NCI-H510A treated with DMSO at 0.1 percent for 48 hours (cell line): ENCODE measurements at places on chromosomes 13 and 19.

- DNase-seq, result peak; percentile 9
These were observed 1333.1 kb downstream of the EFNB2 start for GRCh38 chr13:105202354-105202753.

DNA sequence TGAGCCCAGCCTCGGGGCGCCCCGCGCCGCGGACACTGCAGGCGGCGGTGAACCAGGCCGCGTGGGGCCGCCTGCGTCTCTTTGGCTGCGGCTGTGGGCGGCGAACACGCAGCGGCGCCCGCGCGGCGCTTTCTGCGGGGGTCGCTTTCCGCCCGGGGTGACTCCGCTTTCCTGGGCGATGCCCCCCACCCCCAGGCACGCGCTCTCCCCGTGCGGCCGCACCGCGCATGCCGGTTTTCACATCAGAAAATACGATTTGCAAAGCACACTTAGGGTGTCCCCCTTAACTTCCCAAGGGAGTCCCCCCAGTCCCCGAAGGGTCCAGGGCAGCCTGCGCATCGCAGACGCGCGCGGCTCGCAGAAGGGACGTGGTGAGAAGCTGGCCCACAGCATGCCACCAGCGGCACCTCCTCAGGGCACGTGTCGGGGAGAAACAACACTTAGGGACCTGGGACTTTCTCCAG, 5.3 kb downstream of the F7 start:
- DNase-seq, result no peak

- no peak for DNase-seq
These were observed 242.6 kb upstream of the EDNRB start for GRCh38 chr13:78161266-78161665.

DNA sequence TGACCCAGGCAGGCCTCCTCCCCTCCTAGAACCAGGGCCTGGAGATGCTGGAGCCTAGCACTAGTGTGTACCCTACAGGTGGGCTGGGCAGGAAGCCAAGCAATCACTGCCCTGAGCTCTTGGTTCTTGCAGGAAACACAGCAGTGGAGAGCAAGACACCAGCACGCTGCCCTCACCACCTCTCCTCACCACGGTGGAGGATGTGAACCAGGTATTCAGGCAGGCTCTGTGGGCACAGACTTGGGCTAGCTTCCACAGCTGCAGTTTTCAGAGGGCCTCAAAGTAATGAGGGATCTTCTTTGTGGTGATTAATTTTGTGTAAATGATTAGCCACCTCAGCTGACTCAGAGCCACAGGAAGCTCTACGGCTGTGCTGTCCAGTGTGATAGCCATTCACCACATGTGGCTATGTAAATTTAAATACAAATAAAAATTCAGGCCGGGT, 13.6 kb upstream of the GPI start:
- no peak for DNase-seq

DNA sequence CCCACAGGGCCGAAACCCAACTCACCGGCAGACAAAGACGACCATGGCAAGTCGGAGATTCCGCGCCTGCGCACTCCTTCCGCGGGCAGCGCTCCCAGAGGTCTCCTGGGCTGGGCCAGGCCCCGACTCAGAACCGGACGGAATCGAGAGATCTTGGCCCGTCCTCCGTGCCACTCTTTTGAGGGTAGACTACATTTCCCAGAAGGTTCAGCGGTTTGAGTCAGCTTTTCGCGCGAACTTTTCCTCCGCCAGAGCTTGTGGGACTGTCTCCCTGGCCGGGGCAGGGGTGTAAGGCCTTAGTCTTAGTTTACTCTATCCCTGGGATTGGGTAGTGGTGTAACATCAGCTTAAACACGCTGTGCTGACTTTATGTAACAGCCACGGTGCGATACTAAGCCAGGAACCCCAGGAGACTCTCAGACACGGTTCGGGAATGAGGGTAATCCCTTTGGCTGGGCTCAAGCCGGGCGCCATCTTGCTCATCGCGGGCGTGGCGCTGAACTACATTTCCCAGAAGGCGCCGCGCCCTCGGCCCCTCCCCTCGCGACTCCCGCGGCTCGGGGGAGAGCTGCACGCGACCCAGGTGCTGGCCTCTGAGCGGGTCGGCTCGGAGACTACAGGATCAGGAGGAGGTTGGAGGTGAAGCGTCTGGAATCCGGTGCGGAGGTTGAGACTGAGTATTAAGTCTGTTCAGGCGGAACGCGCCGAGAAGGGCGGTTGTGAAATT, at the start of gene ZNF260:
TSS of gene ZNF260 (minus strand) at position 78 of the 727 bp plus-strand sequence. CDS start 13,033 bp downstream, outside the sequence.
- DNase-seq, result peak; percentile 97

GRCh38 chr19:35209646-35210045, 18.9 kb downstream of the FAM187B start:
- DNase-seq, result no peak

- DNase-seq, result no peak
These were observed 12.4 kb downstream of the GRIN2D start for GRCh38 chr19:48405850-48406249.

- DNase-seq, result no peak
These were observed 121.3 kb upstream of the SPACA7 start for GRCh38 chr13:112254900-112255299.

- peak; percentile 87 for DNase-seq
These were observed 2.1 kb downstream of the PNMA8C start for GRCh38 chr19:46426506-46427162.

- peak; percentile 29 for DNase-seq
These were observed 2.3 kb upstream of the STRN4 start for GRCh38 chr19:46748325-46749109.

DNA sequence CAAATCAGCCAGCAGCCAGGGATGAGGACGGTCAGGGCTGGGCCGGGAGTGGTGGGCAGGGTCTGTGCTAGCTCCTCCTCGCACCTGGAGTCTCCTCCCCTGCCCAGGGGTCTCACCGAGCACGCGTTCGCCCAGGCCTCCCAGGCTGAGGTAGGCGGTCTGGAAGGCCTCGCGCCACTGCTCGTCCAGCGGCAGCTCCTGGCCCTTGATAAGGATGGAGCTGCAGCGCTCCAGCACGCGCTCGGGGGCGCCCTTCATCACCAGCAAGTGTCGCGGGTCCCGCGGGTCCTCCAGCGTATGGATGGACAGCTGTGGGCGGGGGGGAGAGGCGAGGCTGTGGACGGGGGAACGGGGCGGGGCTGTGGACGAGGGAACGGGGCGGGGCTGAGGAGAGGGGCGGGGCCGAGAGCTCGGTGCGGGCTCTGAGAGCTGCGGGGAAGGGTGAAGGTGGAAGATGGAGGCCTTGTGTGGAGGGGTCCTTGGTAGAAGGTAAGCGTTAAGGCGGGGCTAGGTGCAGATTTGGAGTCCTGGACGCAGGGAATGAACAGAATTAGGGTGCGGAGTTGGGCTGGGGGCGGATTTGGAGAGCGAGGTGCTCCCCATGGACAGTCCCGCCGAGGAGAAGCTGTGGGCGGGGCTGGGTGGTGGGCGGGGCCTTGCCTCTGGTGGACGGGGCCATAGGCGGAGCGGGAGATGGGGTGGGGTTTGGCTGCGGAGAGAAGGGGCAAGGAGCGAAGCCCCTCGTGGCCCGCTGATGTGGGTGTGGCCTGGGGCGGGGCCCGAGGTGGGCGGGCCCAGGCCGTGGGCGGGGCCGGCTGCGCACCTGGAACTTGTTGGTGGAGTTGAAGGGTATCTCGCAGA, 5.7 kb downstream of the ATP4A start:
- DNase-seq, result no peak

GRCh38 chr13:70668293-70668692, 560.0 kb upstream of the KLHL1 start:
- no peak for DNase-seq

- no peak for DNase-seq
These were observed 11.4 kb upstream of the IGFL1 start for GRCh38 chr19:46218160-46218559.

DNA sequence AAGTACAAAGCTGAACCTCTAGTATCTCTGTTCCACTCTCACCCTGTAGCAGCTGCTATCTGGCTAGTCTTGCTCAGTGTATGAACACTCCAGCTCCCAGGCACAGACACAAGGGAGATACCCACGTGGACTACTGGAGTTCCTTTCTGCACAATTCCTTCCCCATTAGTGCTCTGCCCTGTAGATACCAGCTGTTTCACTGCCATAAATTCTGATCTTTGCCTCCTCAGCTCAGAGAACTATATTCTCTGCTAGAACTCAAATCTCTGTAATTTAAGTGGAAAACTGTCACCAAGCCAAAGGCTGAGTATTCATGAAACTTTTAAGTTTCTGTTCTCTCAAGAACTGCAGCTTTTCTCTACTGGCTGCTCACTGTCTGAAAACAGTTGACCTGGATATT, 273.7 kb downstream of the DIAPH3 start:
- DNase-seq, result no peak

DNA sequence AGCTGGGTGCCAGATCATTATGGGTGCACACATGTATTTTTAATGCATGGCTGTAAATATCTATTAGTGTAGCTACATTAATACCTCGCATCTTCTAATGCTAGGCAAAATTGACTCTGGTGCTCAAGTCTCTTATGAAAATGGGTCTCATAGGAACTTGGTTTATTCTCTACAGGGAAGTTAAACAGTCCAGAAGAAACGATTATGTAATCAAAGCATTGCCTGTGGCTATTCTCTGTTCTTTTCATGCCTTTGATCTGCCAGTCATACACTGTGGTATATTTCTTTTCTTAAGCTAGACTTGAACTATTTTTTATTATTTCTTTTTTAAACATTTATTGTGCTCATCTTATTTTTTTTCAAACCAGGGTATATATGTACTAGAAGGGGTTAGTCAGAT, 1015.0 kb downstream of the SLITRK1 start:
- DNase-seq, result no peak

DNA sequence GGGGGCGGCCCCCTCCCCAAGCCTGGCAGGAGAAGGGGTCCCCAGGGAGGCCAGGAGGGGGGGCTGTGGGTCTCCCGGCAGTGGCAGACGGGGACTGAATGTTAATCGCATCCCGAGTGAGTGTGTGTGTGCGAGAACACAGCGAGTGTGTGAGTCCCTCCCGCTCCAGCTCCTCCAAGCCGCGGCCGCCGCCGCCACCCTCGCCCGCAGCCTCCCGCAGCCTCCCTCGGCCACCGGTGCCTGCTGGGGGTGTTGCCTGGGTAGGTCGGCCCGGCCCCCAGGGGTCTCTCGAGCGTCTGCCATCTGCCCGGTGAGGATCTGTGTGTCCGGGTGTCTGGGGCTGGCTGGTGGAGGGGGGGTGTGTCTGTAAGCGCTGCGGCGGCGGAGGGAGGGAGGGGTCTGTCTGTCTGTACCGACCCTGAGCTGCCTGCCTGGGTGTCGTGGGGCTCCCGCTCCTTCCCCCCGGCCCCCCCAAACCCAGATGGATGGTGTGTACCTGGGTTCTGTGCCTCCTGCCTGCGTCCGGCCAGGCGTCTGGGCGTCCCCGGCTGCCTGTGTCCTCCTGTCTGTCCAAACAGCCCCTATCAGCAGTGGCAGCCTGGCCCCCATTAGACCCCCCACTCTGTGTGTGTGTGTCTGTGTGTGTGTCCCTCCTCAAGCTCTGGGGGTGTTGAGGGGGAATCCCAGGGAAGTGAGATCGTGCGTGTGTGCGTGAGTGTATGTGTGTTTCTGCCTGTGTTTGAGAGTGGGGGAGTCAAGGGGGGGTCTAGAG, at the start of gene GRIN2D:
TSS of gene GRIN2D (plus strand) at position 110 of the 772 bp plus-strand sequence. CDS start 4,725 bp downstream, outside the sequence.
- DNase-seq, result no peak

DNA sequence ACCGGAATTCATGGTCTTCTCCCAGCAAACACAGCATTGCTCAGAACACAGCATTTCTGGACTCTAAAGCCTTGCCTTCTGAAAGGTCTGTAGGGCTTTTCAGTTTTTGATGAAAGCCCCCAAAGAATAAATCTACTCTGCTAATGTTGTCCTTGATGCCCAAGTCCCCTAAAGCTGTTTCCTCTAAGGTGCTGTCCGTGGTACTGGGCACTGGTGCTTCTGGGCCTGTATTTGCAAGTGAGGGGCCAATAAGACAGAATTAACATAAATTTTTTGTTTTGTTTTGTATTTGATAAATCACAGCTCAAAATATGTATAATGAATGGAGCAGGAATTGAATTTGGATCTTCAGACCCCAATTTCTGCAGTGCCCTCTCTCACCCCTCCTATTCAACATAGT, 12.1 kb upstream of the LGALS13 start:
- no peak for DNase-seq

GRCh38 chr19:12985049-12985776, 10.1 kb upstream of the NFIX start:
- peak; percentile 47 for DNase-seq

DNA sequence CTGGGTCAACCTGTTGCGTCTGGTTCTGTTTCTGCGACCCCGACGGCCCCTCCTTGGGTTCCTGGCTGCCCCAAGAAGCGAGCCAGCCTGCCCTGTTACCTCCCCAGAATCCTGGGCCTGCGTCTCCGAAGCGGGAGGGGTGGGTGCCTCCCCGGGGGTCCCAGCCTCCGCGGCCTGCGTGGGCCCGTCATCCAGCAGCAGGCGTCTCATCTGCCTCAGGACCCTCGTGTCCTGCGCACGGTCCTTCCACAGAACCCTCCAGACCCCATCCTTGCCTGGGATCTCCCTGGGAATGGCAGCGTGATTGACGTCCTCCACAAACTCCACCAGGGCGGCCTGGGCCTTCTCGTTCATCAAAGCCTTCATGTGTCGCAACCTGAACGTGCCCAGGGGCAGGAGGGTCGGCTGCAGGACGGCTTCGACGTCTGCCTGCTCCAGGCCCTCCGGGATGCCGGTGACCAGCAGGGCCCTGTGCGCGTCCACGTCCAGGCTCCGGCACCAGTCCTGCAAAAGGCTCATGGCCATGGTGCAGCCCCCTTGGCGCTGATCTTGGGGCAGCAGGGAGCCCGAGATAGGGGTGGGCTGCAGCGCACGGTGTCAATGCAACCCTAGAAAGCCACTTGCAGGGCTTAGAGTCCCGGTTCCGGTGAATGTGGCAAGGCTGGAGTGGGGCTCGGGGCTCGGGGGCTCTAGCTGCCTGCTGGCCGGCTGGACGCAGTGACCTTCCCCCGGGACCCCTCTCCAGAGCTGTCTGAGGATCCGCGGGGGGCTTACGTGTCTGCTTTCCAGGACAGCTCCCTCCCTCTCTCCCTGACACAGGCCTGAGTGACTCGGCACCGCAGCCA, 504 bp downstream of the PNMA8B start:
- no peak for DNase-seq

DNA sequence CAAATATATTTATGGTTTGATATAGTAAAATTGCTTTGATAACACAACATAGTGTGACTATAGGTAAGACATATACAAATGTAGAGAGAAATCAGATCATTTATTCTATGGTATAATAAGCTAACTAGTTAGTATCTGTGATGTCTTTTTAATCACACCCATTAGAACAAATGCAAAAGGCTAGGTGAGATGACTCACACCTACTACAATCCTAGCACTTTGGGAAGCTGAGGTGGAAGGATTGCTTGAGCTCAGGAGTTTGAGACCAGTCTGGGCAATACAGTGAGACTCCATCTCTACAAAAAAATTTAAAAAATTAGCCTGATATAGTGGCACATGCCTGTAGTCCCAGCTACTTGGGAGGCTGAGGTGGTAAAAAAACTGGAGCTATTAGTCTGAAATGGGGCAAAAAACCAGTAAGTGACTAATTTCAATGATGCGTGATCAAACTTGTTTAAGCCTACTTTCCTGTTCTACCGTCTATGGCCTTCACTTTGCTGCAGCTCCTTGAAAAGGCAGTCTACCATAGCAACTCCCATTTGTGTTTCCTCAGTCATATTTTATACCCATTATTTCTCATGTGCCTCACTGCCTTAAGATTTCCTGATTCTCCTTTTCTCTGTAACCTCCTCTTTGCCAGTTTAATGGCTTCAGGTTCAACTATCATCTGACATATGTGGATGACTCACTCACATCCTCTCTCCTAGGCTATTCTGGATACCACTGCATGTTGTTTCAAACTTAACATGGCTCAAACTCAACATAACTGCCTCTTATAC, 12.5 kb downstream of the ALG5 start:
- DNase-seq, result no peak
